ENCODE measurements at places on chromosomes 6 and 20. TPM values are rescaled to one million over a fixed set of nuclear protein-coding genes. Genes with fewer than 3 reads are reported as not detected.

Gene NR2E1
- total RNA-seq, result not detected

Gene NOL7
- total RNA-seq, result 108 TPM

Gene ETV7
- total RNA-seq, result 0.24 TPM

Gene ULBP2
- total RNA-seq, result 21.8 TPM

Gene UNC5CL
- 0.10 TPM for total RNA-seq

Gene CNKSR3
- total RNA-seq, result 4.3 TPM

Gene C6orf118
- total RNA-seq, result not detected

Gene MLN
- total RNA-seq, result not detected

Gene KCNK16
- total RNA-seq, result not detected

Gene TP53TG5
- not detected for total RNA-seq

Gene SEL1L2
- not detected for total RNA-seq

Gene ANKRD6
- 2.7 TPM for total RNA-seq

Gene AKIRIN2
- total RNA-seq, result 17.3 TPM

Gene NOX3
- not detected for total RNA-seq

Gene CTCFL
- total RNA-seq, result not detected

Gene HLA-DRB5
- not detected for total RNA-seq

Gene TRAPPC3L
- total RNA-seq, result not detected

Gene TCP11
- not detected for total RNA-seq

Gene HSPA12B
- total RNA-seq, result not detected

Gene NPEPL1
- total RNA-seq, result 11.2 TPM

Gene ANGPT4
- total RNA-seq, result not detected

Gene AURKA
- 231 TPM for total RNA-seq

Gene EYS
- not detected for total RNA-seq

Gene SAMD5
- 0.10 TPM for total RNA-seq

Gene SOX18
- 0.12 TPM for total RNA-seq

Gene SLC13A3
- 4.1 TPM for total RNA-seq

Gene LY6G6D
- not detected for total RNA-seq

Gene SOBP
- 0.49 TPM for total RNA-seq

Gene ERVFRD-1
- total RNA-seq, result not detected

Gene HNF4A
- not detected for total RNA-seq

Gene SNAP91
- total RNA-seq, result not detected

Gene KAT14
- 12.6 TPM for total RNA-seq

Gene CST1
- total RNA-seq, result 0.68 TPM

Gene EDN1
- 0.88 TPM for total RNA-seq

Gene SPTLC3
- total RNA-seq, result 11.4 TPM

Gene CCR6
- total RNA-seq, result not detected

Gene ATP6V1G2
- 2.3 TPM for total RNA-seq

Gene KLC4
- 9.4 TPM for total RNA-seq

Gene SMIM28
- total RNA-seq, result not detected

Gene RAB23
- total RNA-seq, result 51.2 TPM

Gene OLIG3
- total RNA-seq, result not detected

Gene IRF4
- 0.24 TPM for total RNA-seq
